ENCODE measurements at places on chromosomes 4 and X.

DNA sequence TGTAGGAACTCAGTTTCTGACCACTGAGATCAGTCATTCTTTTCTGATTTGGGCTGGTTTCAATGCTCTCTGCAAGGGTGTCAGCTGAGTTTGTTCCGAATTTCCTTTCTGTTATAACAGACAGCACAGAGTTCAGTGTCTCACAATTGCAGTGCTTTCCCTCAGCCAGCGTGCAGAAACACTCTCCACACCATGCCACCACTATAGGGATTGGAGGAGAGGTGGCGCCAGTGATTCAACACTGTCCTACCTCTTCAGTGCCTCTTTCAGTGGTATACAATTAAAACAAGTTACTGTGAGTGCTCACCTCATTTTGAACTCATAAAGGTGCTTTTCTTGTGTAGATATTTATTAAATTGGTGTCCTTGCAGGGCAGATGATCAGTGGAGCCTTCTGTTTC is 413.2 kb upstream of the CXorf51B start:
- DNase-seq: no peak

- peak; percentile 37 for DNase-seq
These were observed 5.2 kb upstream of the ARX start for GRCh38 chrX:25020905-25021449.

GRCh38 chr4:186249785-186250754 is 15.9 kb upstream of the F11 start:
- DNase-seq: no peak

GRCh38 chr4:140014284-140014683 is 139.7 kb downstream of the MAML3 start:
- DNase-seq: no peak

DNA sequence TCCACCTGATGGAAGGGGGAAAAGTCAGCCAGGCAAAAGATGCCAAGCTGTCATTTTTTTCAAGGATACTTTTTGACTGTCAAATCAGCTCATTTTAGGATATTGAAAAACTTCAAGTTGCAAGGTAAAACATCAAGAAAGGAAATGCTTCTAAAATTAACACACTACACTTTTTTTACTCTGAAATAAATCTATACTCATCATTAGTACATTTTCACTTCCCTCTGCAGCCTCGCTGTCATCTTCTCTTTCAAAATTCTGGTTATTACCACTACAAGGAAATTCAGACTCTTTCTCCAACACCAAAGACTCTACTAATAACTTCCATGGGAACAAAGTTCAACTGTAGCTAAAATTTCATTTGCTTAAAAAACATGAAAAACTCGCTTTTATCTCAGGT is 41.6 kb downstream of the APBB2 start:
- DNase-seq: no peak

All from activated naive CD4-positive, alpha-beta T cell treated with anti-CD3 and anti-CD28 coated beads, Interleukin-2, amount 10 ng/mL, durations not matched to agents 7 days and 5 days (primary cell).